ENCODE measurements at places on chromosomes 7 and 10.

- no peak for DNase-seq
These were observed 167.2 kb downstream of the EVX1 start for GRCh38 chr7:27409776-27410175.

DNA sequence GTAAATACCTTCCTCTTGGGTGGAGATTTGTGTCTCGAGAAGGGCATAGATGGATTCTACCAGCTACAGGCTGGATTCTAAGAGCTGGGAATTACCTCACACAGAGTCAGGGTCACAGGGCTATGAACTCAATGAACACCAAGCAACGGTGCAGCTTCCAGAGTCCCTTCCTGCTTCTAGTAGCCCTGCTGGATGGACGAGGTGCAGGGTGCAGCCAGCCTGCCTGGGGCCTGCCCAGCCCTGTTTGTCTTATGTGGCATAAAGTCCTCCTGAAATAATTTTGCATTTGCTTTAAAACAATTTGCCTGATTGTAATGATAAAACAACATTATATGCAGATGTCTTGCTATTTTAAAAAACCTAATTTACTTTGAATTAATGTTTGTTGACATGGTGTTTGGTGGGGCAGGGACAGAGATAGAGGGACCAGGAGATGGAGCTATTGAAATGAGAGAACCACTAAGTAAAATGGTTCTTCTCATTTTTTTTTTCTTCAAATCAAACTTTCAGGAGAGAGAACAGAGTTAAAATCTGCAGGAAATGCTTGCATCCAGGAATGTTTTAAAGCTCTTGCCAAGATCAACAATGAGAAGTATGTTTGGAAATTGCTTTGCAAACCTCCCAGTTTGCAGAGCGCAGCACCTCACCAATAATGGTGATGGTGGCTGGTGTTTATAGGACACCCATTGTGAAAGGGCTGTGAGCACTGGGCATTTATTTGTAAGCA is 305.4 kb upstream of the PODXL start:
- no peak for DNase-seq

DNA sequence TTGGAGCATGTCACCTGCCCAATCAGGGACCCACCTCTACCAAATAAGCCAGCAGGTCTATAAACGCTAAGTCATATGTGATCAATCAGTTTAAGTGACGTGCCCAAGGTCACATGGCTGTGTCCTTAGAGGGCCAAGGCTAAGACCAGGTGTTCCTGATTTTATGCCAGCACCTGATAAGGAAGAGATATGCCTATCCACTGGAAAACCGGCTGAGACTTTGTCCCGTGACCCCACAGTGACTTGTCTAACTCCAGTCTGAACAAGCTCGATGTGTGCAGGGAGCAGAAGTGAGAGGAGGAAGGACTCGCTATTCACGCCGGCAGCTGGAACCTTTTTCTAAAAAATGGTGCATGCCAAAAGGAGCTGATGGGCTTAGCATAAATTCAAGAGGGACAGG is 57.0 kb downstream of the PRKAG2 start:
- DNase-seq = peak; percentile 3

- DNase-seq = no peak
These were observed 45.9 kb upstream of the OIT3 start for GRCh38 chr10:72847681-72848080.

GRCh38 chr10:69600761-69601330 is 27.6 kb upstream of the NEUROG3 start:
- no peak for DNase-seq

GRCh38 chr10:133056001-133056400 is 31.7 kb upstream of the ADGRA1 start:
- DNase-seq = no peak

DNA sequence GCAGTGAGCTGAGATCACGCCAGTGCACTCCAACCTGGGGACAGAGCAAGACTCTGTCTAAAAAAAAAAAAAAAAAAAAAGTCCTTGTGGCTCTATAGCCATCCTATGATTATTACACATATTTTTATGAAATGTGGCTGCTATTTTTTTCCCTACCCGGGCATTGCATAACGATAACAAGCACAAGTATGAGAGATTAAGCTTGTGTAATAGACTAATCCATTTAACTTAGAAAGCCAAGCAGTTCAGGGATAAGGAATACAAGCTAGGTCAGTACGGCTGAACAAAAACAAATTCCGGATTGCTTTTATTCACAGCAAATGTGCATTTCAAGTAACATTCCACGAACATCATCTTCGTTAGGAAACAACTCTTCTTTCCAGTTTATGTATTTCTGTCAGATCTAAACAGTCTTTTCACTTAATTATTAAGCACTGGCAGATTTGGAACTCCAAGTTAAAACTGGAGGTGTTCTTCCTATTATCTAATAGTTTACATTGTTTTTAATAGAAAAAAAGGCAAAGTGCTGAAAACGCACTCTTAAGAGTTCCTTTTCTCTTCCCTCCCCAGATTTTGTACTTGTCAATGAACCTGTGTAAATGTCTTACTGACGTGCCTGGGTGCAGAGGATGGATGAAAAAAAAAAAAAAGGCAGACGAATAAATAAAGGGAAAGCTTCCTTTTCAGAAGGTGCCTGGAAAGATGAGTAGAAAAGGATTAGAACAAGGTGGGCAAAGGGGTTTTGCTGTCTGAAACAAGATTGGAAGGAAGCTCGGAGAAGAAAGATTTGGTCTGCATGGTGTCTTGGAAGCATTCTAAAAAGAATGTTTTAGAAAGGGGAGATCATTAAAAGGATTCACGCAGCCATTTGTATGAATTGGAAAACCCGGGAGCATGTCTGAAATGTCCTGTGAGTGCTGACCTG is 81.1 kb downstream of the PRTFDC1 start:
- DNase-seq = no peak

DNA sequence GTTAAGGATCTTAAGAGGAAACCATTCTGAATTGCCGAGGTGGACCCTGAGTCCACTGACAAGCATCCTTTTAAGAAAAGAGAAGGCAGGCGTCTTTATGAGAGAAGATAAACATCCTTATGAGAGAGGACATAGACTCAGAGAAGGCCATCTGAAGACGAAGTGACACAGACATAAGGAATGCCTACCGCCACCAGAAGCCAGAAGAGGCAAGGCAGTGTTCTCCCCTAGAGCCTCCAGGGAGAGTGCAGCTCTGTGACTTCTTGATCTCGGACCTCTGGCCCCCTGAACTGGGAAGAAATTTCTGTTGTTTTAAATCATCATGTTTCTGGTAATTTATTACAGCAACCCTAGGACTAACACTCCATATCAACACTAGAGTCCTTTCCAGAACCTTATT is 25.2 kb upstream of the ING3 start:
- DNase-seq = no peak

All from NCI-H524 (cell line).